ENCODE measurements at places on chromosomes 7 and 10.

DNA sequence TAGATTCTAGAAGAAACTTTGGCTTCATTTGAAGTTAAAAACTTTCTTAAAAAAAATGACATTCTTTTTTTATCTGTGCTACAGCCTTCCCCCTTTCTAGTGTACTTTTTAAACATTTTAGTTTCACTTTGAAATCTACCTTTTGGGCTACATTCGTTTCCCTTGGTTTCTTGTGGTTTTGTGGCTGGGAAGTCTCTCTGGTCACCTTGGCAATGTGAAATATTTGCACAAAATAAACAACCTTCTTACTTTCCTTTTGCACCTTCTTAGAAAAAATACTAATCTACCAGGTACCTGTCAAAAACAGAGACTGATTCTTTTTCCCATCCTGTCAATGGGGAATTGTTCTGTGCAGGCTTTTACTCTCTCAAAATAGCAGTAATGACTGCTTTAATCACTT is 350.2 kb downstream of the GATA3 start:
- DNase-seq = peak; percentile 88

DNA sequence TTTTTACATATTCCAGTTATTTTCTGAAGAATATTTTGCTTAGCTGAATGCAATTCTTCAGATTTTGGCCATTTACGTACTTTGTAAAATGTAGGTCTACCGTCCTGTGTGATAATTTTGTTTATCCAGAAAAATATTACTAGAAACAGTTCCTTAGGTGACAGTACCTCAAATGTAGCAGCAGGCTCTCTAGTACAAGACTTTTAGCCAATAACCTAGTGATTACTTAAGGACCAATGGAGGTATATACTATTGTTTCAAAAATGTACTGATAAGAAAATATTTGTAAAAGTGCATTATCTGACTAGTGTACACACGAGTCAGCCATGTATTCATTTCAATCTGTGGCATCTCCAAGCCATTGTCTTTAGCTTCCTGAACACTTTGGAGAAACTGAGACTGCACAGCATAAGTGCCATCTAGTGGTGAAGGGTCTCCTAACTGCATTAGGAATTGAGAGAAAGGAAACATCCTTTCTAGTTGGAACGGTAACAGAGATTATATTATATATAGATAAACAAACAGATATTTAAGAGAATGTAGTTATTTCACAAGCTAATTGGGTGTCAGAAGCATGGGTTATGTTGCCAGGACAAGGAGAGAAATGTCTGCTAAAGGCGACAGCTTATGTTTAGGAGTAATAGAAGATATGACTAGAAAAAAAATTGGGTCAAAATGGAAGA is 23.7 kb downstream of the RTKN2 start:
- DNase-seq = peak; percentile 75

DNA sequence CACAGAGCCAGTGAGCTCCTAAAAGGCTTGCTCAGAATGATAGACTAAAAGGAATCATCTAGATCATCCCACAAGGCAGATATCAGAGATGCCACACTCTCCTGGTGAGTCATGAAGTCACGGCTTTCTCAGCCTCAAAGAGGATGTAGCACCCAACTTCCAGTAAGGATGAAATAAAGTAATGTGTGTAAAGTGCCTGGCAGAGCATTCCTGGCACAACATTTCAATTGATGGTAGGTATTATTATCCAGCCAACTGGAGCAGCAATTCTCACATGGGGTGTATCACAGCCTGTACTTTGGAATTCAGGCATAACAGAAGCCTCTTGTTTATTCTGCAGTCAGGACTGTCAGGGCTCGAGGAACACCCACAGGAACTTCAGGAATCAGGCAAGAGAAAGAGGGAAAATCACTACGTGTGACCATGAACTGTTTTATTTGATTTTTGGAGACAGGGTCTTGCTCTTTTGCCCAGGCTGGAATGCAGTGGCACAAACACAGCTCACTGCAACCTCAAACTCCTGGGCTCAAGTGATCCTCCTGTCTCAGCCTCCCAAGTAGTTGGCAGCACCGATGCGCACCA is 5.3 kb upstream of the NAT16 start:
- no peak for DNase-seq

- DNase-seq = peak; percentile 27
Measured at GRCh38 chr7:10412422-10413019, 561.2 kb upstream of the PHF14 start.

GRCh38 chr10:71359364-71360046 is 37.2 kb upstream of the CDH23 start:
- DNase-seq = no peak

DNA sequence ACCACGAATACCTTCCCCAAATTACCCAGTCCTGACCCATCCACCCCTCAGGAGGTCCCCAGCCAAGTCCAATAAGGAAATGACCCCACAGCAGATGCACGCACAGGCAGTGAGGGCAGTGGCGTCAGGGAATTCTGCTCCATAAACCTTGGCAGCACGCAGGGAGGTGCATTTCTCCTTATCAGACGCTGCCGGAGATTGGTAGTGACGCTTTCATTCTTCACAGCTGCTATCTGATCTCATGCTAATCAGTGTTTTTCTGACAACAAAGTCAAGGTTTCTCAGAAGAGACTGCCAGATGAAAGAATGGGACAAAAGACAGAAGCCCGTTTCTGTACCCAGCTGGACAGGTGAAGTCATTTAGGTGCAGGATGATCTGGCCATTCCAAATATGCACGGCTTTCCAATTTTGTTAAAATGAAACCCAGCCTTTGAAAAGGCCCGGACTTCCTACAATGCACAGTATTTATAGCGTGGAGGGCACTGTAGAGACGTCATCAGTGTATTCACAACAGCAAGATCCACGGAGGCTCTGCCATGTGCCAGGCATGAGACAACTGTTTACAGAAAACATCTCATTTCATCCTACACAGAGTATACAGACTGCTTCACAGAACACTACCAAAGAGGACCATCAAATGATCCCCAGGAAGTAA is 35.3 kb downstream of the DIP2C start:
- DNase-seq = no peak

DNA sequence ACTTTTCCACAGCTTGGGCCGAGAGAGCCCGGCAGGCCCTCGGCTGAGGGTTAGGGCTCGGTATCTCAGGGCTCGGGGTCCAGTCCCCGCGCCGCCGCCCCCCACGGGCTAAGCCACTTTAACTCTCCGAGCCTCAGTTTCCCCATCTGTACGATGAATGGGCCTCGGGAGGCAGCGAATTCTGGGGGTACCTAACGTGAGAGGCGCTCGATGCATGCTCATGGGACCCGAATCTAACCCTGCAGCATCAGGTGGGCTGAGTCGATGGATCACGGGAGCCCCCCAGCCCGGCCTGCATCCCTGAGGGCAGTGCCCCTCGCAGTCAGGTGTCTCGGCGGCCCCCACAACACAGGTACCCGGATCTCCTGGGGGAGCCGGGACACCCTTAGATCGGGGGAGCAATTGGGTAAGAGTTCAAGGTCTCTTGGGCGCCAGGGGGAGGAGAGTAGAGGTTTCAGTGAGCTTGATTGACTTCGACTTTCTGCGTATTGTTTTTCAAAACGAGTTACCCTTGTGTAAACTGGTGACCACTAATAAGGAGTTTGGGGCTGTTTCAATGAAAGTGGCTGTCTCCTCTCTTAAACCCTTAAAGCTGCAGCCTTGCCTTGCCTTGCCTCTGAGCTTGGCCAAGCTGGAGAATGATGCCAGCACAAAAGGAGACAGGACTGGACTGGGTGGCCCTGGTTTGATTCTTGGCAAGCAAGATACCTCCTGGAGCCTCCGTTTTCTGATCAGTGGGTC is 631 bp downstream of the POR start:
- no peak for DNase-seq

DNA sequence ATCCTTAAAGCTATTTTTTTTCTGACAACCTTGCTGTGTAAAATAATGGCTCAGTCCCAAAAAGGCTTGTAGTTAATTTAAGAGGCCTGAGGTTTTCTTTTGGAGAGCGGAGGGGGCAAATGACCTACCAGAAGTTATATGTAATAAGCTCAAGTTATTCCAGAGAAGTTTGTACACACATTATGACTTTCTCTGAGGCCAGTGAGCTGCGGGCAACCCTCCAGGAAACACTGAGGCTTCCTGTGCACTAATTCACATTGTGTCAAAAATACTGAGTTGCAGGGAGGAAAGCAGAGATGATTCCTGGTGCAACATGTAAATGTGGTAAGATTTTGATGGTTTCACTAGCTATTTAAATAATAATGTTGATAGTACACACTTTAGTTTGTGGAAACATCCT is 188.6 kb downstream of the DIP2C start:
- no peak for DNase-seq

GRCh38 chr10:26890956-26891355 is 30.2 kb upstream of the ABI1 start:
- peak; percentile 37 for DNase-seq

DNA sequence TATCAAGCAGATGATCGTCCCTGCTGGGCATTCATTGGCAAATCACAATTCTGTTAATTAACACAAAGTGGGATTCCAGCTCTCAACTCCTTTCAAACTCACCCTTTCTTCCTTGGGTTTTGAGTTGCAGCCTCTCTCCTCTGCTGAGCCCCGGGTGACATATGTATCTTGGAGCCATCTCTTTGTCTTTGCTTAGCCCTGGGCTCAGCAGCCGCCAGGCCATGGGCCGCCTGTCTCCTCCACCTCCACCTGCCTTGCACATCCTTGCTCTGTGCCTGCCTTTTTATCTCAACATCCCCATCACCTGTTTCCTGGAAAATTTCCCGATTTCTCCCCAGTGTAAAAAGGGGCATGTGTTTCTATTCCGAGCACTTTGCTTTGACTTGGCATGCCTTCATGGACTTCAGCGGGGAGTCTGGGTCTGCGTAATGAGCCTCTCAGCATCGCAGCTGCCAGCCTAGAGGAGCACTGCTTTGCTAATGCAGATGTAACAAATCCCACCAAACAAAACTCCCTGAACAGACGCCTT is 141.3 kb upstream of the AGK start:
- DNase-seq = no peak

DNA sequence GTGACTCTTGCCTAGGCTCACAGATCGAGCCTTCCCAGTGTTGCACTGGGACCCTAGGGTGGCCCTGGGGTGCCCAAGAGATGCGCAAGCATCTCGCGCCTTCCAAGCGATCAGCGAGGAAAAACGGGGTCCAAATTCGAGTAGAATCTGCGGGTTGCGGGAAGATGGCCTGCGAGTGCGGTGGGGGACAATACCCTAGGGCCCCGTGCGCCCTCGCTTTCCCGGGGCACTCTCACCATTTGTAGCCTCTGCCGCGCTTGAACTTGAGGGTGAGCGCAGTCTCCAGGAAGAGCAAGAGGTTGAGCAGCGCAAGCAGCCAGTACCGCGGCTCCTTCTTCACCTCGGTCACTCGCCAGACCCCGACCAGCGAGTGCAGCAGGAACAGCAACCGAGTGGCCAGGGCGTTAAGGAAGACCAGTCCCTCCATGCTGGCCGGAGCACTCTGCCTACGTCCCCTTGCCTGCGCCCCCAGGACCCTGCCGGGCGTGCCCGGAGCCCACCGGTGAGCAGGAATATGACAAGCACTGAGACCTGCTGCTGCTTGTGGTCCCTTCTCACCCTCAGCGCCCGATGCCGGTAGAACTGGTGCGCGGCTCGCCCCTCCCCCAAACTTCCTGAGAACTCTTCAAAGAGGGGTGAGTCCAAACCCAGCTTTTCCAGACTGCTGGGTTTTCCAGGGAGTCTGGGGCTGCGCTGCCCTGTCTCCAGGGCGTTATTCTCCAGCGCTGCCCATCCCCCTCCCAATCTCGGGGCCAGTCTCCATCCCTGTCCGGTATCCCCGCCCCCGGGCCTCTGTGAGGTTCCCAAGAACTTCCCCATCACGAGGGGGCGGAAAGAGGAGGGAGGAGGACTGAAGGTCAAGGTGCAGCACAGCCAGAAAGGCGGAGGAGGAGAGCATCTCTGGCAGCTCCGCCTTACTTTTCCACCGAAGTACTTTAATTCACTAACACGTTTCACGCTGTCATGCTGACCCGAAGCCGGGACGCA is at the start of gene TMEM26:
TSS of gene TMEM26 (minus strand) at position 727 of the 987 bp plus-strand sequence. CDS start at position 427, 300 bp downstream.
- DNase-seq = no peak

DNA sequence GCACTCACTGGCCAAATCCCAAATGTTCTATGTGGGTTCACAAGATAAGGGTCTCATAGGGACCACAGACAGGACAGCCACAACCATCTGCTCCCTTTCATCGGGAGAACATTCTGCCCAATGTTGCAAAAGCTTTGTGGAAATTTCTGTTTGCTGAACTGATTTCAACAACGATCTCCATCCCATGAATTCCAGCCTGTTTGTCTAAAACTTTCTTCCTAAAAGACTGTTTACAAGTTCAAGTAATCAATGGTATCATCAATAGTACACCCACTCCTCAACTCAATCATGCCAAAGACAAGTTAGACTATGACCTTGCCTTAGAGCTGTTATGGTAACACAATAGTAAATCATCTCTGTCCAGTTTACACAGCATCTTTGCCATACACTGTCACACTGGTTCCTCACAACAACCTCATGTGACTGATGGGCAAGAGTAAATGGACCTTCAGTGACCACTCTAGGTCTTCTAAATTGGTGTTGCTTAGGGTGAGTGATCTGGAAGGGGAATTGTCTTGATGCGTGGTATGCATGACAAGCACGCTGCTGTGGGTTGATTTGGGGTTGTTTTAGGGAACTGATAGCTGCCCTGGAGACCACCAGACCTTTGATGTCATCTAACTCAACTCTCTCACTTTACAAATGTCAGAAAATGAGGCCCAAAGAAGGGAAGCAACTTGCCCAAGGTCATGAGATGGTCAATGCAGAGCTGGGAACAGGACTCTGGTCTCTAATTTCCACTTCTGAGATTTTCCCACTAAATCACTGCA is 95.1 kb downstream of the PPP1R3C start:
- DNase-seq = no peak

DNA sequence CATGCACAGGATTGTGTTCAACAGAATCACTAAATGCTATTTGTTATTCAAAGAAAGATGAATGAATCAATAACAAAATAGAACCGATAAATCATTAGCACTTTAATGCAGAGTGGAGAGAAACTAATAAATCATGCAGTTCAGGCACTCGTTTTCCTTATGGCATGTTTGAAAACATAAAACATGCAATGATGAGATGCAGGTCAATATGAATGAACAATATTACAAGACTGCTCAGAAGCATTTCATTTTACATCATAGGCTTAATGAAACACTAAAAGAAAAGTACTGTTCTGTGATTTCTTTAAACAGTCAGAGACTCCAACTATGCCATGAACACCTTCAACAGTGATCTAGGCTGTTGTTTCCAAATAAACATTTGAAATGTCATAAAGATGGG is 158.1 kb upstream of the ETV1 start:
- no peak for DNase-seq

- DNase-seq = no peak
Measured at GRCh38 chr10:119281581-119282071, 74.3 kb downstream of the GRK5 start.
